ENCODE measurements at places on chromosomes 1 and 21.
A peak's percentile ranks its signal among the peaks of the same experiment; 100 is the strongest.

GRCh38 chr21:39564200-39564599 is 48.5 kb upstream of the B3GALT5 start:
- DNase-seq, result peak; percentile 79

GRCh38 chr1:18569811-18570545 is 60.7 kb upstream of the PAX7 start:
- DNase-seq, result peak; percentile 50

- DNase-seq, result no peak
Observed at GRCh38 chr1:117985973-117986372, 56.4 kb downstream of the WDR3 start.

DNA sequence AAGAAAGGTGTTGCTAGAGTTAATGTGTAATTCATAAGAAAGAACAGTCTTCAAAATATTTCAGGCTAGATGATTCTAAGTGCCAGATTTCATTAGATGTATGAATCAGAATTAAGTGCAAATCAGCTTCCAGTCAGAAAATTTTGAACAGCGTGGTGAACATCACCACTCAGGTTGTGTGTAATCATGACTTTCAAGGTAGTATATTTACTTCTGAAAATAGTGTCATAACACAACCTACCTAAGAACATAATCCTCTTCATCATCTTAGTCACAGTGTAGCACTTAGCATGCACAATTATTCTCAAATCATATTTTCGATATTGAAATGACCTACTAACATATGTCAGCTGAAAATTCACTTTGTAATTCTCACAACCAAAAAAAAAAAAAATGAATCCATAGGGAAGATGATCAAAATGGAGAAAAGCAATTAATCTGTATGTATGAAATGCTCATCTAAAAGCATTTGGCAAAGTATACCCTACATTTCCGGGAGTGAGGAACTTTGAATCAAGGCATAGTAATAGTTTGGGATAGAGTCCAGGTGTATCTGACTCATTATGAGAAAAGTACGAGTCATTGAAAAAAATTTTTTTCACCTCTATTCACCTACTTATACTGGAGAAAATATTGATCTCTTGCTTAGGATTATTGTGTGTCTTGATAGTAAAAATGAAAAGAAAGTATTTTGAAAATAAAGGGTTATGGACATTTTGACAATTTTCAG is 221.8 kb upstream of the CHRM3 start:
- no peak for DNase-seq

DNA sequence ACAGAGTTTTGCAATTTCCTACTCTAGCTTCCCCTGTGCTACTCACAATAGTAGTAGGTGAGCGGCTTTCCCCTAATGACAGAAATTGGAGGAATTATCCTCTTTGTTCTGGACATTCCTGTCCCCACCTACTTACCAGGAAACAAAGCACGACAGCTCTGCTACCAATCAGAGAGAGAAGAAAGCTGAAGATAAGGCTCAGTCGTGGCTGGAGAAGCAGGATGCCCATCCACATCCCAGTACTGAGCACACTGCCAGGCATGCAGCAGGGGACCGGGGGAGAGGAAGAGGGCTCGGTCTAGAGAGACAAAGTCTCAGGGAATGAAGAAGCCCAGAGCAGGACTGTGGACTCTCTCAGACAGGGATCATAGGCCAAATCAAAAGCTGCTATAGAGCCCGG is 134.1 kb upstream of the KRTAP19-8 start:
- no peak for DNase-seq

GRCh38 chr1:247111700-247112478 is 7.7 kb upstream of the ZNF669 start:
- peak; percentile 62 for DNase-seq
